ENCODE measurements at places on chromosomes 7 and 10. TPM values are rescaled to one million over a fixed set of nuclear protein-coding genes. Genes with fewer than 3 reads are reported as not detected.

ACSM6 gene
- not detected for total RNA-seq

ZNF722 gene
- total RNA-seq: not detected

EXOC6 gene
- total RNA-seq: 6.2 TPM

SPACDR gene
- 1.1 TPM for total RNA-seq

FAM20C gene
- total RNA-seq: 71.5 TPM

Measured in H7 (cell line).